ENCODE measurements at places on chromosomes 7 and 10.

- DNase-seq, result no peak
Observed at GRCh38 chr7:94440451-94441039, 45.9 kb downstream of the COL1A2 start.

GRCh38 chr7:75875113-75876080 is 3.4 kb upstream of the RHBDD2 start:
- DNase-seq, result no peak

DNA sequence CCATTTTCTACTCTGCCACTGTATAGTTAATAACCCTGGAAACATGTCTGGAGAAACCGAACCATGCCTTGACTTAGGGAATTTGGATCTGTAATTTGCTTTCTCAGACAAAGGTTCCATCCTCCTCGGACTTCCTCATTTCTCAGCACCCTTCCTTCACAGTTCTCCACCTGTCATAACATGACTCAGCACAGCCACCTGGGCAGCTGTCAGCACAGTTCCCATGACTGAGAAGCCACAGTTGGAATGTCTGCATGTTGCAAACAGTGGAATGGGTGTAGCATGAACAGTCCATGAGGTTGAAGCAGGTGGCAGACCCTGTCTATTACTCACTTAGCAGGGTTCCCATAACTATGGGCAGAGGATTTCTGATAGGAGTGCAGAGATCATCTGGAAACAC is 634 bp upstream of the OR9A4 start:
- no peak for DNase-seq

DNA sequence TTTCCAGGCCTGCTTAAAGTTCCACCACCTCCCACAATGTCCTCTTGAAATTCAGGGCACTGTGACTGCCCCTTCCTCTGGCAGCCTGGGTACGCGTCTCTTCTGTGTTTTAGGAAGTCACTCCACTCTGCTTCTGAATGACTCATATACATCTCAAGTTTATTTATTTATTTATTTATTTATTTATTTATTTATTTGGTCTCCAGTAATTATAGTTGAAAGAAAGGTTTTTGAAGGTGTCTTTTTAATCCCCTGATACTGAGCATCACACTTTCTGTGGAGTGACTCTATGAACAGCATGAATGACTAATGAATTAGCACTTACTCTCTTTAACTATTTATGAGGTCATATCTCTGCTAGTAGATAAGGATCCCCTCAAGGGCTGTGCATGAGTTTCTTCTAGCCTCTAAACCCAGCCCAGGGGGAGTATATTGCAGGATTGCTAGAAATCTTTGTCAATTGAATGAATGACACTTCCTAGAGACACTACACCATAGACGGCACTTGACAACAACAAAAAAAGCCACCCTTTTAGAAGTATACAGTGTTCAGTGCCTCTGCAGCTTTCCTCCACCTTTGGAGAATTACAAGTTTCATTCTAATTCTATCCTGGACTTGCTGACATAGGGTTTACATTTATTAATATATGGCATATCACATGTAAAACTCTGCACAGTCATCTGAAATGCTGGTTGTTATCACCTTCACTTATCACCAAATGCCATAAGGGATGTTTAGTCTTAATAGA is 2.1 kb downstream of the MACC1 start:
- DNase-seq, result no peak

DNA sequence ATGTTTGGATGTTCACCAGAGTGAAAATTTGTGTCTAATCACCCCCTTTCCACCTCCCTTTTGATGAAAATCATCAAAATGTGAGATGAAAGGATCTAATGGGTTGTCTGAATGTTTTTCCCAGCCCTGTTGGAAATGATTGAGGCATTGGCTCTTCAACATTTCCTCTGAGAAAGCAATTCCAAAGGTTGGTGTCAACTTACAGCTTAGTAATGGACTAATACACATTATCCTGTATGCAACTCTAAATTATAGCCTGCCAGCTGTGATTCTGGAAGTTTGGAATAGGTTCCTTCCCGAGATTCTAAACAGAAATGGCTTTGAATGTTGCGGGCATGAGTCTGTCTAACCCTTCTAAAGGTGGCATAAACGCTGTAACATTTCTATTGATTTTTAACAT is 152.9 kb downstream of the DYNC1I1 start:
- no peak for DNase-seq

DNA sequence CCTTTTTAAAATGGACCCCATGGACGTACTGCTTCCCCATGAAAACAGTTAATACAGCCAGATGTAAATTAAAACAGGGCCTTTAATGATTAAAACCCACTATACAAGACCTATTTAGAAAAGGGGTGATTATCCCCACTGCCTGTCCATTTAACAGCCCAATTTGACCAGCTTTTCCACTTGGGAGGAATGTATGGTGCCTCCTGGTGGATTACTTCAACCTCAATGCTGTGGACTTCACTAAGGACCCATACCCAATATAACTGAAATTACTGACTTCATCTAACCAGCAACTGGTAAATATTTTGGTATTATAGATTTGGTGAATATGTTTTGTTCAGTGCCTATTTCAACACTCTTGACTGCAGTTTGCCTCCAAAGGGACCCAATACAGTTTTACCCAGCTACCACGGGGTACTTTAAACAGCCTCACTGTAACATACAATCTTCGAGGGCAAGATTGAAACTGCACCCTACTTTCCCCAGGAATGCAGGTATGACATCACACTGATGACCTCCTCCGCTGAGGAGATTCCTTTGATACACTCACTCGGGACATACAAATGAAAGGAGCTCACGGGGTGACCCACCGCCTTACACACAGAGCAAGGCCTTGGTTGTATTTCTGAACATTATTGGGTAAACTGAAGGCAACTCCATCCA is 192.8 kb downstream of the DNAJC1 start:
- no peak for DNase-seq
